ENCODE measurements at places on chromosomes 1 and 21.

GRCh38 chr1:217946511-217946910 lies 315.4 kb downstream of the SPATA17 start:
- DNase-seq = no peak

DNA sequence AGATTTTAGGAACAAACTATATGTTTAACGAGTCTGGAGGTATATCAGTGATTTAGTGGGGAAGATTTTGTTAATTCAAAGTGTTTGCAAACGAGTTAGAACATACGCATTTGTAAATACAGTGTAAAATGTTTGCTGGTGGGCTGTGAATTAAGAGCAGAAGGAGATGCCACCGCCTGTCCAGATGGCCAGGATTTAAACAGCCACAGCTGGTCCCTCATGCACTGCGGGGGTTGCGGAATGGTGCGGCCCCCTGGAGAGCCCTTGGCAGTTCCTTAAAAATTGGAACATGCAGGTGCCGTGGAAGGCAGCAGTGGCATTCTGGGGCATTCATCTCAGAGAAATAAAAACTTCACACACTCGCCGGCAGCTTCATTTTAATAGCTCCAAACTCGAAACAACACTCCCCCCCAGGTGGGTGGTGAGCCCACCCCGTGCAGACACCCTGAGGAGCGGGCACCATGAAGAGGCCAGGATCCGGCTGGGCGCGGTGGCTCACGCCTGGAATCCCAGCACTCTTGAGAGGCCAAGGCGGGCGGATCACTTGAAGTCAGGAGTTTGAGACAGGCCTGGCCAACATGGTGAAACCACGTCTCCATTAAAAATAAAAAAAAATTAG lies 3.5 kb upstream of the C1orf159 start:
- DNase-seq = peak; percentile 15

- no peak for DNase-seq
These were observed 28.0 kb downstream of the TBX15 start for GRCh38 chr1:118960026-118960561.

DNA sequence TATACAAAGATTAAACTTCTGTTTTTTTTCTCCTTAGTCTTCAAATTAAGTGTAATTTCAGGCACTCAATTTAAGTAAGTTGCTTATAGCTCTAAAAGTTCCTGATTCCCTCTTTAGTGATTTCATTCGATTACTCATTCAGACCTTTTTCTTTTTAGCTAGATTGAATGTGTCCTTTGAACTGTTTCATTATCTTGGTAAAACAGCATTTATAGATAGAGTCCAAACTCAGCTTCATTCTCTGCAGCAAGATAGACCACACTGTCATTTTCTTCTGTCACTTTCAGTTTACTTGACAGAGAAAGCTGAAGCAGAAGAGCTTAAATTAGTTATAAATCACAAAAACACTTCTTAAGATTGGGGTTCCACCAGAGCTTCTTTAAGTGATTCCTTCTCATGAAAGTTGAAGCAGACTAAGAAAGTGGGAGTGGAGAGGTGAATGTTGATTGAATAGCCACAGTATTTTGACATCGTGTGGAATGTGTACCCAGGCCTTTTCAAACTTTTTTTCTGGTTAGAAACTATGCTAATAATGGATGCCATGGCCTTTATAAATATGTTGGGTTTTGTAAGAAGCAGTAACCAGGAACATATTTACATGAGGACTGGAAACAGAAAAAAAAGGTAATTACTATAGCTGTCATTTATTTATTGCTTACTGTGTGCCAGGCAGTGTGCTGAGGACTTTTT lies 52.2 kb downstream of the ZBTB40 start:
- DNase-seq = no peak

DNA sequence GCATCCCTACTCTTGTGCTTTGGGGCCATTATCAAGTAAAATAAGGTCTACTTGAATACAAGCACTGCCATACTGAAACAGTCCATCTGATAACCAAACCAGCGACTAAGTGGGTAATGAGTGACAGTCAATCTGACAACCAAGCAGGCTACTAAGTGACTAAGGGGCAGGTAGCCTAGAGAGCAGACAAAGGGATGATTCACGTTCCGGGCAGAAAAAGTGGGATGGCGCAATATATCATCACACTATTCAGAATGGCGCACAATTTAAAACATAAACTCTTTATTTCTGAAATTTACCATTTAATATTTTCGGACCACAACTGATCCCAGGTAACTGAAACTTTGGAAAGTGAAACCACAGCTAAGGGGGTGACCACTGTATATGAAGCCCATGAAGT lies 17.7 kb downstream of the NGF start:
- no peak for DNase-seq

DNA sequence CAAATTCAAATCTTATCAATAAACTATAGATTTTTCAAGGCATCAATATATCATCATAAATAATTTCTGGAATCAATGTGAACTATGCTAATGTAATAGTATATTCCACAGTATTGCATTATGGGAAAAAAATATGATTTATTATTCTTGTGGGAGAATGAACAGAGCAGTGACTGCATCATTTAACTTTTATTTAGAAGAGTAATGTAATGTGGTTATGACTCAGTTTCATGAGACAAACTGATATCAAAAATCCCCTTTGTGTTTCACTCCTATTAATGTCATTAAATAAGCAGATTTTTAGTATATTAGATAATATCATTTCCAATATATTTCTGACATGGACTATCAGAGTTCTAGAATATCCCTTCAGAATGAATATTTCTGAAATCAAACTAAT lies 187.6 kb downstream of the LRRC40 start:
- no peak for DNase-seq

DNA sequence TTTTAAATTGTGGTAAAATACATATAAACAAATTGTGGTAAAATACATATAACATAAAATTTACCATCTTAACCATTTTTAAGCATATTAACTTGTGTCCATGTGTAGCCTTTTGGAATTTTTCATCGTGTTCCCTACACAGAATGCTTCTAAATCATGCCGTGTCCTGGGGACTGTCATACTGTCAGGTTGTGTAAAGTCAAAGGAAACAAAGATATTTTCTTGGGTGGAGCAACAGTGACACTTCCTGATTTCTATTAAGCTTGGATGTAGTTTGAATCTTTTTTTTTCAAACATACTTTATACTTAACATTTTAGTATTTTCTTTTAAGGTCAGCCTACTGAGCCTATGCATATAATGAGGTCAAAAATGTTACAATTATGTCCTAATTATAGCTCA lies 32.3 kb downstream of the DOP1B start:
- DNase-seq = no peak

- DNase-seq = no peak
These were observed 222.7 kb upstream of the OLFM3 start for GRCh38 chr1:102219463-102219862.

DNA sequence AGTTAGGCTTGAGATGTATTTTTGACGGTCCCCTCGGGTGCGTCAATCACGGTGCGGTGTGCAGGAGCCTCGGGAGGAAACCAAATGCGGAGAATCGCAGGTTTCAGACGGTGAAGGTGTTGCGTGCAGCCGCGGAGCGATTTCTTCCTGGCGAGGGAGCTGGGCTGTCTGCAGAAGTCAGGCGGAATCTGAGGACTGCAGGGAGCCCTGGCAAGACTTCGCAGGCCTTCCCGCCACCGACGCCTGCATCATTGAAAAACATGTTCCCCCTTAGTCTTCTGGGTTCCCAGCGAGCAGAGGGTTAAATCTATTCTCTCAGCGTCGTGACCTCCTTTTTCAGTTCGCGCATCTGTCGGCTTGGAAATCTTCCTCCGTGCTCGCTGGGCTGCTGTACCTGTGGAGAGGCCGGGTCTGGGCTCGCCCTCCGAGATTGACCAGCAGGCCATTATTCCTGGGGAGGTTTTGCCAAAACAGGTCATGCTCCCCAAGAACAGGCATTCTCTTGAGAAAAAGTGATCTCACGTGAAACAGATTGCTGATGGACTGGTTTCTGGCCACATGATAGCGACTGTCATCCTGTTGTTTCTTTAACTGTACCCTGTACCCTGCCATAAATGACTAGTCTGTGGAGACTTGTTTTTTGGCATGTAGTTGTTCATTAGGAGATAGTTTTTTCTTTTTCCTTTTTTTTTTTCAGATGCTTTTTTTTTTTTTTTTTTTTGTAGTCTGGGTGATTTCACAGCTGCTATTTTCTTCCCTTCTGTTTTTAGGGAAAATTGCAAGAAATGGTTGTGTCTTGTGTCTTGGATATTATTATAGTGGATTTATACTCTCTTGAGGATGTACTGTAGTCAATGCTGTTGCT lies 894 bp downstream of the EPB41 start:
- no peak for DNase-seq

GRCh38 chr1:95604771-95605170 lies 370.8 kb downstream of the RWDD3 start:
- no peak for DNase-seq

GRCh38 chr1:183470961-183471742 lies 1.1 kb upstream of the SMG7 start:
- peak; percentile 82 for DNase-seq

GRCh38 chr1:53755874-53756273 lies 16.9 kb upstream of the GLIS1 start:
- no peak for DNase-seq

DNA sequence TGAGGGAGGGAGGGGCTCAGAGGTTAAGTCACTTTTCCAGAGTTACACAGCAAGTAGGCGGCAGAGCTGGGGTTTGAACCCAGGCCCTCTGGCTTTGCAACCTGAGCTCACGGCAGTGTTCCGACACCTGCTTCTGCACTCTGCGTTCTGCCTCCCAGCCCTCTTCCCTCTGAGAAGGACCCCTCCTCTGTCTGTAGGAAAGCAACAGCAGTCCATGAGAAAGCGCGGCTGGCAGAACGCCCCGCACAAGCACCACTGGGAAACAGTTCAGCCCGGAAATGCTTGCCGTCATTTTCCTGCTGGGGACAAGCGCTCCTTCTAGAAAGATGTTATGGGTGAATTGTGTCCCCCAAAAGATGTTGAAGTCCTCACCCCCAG lies 241.1 kb downstream of the NPHP4 start:
- no peak for DNase-seq

- DNase-seq = no peak
These were observed 91.8 kb downstream of the CHD1L start for GRCh38 chr1:147334292-147334691.

DNA sequence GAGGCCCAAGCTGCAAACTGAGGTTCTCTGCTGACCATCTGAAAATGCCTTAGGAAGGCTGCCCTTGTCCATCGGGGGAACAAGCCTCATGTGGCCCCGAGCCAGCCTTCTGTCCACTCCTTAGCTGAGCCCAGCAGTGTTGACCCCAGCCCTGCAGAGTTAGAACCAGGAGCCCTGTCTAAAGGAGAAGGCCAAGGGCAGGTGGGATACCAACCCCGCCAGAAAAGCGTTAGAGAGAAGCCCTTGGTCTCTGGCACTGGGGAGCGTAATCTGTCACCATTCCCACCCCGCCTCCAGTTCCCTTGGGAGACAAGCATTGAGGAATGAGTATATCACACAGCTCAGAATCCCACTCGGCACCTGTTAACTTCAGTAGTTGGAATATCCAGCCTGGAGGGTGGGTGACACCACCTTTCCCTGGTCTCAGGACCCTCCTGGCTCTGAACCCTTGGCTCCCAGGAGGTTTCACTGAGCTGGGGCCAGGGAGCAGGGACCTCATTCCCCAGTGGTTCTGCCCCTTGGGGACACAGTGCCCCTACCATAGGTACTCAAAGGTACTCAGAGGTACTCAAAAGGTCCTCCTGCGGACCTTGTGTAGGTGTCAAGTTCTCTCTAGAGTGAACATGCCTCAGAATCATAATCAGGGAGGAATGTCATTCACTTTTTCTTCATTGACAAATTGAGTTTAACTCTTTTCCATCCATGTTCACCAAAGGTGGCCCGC lies 16.4 kb downstream of the ETS2 start:
- no peak for DNase-seq

- peak; percentile 87 for DNase-seq
These were observed 10.0 kb upstream of the FAAP20 start for GRCh38 chr1:2204415-2205190.

GRCh38 chr1:106773206-106773605 lies 283.3 kb upstream of the PRMT6 start:
- no peak for DNase-seq

DNA sequence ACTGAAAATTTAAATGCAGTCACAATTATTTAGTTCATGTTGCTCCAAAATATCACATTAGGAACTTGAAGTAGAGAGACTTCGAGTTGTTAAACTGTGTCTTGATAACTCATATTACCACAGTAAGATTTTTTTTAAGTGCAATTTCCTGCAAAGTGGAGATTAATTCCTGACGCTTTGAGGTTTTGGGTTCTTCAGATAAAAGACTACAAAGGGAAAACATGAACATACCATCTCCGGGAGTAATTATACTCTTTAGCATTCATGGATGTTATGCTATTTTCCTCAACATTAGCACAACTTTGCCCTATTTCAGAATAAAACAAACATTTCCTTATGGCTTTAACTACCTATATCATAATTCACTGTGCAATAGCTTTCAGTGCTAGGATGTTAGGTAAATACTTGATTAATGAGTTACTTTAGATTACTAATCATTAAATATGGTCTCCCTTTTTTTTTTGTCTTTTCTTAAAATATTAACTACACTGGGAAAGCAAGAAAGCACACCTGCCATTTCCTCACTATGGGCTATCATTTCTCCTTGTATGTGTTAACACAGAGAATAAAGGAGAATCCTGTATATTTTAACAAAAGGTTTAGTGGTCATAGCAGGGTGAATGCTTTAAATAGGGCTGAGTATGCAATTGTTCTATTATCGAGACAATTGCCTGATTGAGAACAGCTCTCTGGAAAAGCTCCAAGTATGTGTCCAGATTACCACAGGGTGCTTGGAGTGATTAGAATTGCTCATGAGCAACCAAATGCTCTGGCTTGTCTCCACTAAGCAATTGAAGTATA lies 252.5 kb upstream of the C1orf105 start:
- DNase-seq = no peak

DNA sequence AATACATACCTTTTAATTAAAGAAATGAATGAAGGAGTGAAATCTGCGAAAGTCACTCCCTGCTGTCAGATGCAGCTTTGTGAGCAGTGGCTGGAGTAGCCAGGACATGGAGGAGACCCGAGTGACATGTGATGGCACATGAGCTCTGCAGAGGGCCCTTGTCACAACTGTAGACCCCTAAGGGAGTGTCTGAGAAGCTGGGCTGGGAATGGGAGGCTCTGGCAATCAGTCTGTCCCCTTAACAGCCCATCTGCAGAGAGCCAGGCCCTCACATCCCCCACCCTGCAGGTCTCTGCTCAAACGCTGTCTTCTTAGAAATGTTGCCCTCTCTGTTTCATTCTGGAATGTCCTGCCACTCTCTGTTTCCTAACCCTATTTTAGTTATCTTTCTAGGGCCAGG lies 124.3 kb downstream of the HMGB4 start:
- no peak for DNase-seq

- no peak for DNase-seq
These were observed 225.4 kb downstream of the CAMTA1 start for GRCh38 chr1:7010534-7011200.

- no peak for DNase-seq
These were observed 9.4 kb downstream of the CR2 start for GRCh38 chr1:207463571-207463970.

DNA sequence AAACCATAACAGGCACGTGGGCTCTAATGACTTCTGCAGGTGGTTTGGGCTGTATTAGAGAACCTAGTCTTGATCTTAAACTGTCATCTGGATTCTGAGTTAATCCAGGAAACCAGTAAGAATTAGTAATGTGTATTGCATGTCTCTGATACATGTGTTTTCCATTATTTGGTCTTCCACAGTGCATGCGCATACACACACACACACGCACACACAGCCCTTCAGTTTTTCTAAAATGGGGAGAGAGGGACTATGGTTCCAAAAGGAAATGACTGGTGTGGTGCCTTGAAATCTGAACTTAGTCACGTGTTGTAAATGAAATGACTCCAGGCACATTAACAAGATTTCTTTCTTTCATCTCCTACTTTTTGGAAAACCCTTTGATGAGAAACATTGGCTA lies 67.6 kb downstream of the OLFML2B start:
- DNase-seq = no peak
